AG09319 (cell line): ENCODE measurements at places on chromosomes 5 and 9.

DNA sequence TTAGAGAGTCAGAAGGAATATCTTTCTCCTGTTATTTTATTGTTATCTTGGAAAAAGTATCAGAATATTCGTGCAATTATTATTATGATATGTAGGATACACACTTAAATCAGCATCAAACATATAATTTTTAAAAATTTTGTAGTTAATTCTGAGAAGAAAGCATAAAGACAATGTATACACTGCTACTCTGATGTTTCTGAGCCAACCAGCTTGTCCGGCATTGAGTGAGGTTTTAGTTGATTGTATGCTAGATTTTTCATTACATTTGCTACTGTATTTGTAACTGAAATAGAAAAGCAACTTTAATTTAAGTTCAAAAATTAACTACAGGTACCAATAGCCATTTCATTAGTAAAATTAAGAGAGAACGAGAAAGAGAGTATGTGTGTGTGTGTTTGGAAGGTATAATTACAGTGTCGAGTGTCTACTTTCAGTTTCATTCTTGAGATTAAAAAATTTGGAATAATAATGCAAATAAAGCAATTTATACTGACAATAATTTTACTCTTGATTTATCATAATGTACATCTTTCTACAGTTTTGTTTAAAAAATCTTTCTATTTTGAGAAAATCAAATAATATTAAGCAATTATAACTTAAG is 160.4 kb upstream of the CDH12 start:
- no peak for DNase-seq

GRCh38 chr5:150625831-150626746 is 14.4 kb upstream of the SYNPO start:
- no peak for DNase-seq

- DNase-seq, result no peak
Measured at GRCh38 chr5:75050415-75050814, 1.9 kb downstream of the GCNT4 start.

DNA sequence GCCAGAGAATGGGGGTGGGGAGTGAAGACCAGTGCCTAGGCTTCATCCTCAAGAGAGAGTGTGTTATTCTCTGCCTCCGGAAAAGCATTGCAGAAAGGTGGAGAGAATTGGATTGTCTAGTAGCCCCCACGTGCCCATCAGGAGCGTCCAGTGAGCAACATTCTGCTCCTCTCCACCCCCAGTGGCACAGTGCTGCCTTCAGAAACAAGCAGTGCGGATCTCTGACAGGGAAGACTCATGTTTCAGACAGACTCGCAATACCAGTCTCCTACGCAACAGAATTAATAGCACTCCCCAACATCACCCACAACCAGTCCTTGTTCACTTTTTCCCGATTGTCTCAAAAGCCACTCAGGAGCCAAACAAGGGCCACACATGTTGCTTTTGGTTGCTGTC is 14.9 kb upstream of the CEL start:
- DNase-seq, result no peak

DNA sequence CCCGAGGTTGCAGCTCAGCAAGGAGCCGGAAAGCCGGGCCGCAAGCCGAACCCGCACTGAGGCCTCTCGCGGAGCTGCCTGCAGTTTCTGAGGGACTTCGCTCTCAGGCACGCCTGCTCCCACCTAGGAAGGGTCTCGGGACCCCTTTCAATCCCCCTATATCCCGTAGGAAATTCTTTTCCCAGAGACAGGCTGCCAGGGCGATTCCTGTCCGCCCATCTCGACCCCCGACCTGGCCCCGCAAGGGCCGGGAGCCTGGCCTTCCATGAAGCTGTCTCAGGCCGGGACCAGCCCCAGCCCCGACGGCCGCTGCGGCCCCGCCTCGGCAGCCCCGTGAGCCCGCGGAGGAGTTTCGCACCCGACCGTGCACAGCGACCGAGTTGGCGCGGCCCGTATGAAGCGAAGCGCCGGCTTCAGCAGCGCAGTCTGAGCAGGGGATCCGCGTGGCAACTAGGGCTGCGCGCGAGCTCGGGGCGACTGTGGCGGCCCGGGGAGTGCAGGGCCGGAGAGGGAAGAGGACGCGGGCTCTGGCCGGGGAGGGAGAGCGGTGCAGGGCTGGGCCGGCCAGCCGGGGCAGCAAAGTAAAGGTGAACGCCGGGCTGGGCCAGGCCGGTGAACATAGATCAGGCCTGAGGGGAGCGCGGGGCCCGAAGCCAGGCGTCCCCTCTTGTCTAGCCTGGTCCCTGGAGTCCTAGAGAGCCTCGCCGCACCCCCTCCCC is 977 bp upstream of the PRDM12 start:
- no peak for DNase-seq

DNA sequence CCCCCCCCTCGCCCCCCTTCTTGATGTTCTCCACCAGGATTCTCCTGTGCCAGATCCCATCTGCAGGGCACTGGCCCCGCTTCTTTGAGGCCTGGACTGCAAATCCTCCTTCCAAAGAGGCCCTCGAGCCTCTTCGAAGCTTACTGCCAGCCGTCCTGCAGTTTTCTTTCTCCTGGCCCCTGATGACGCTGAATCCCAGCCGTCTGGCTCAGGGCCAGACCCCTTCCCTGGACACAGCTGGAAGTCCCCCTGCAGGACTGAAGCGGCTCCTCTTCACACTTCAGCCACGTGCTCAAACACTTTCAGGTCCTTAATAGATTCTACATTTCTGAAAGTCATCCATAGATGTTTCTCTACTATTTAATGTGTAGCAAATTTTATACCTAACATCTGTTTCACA is 121.5 kb downstream of the EHMT1 start:
- DNase-seq, result no peak

DNA sequence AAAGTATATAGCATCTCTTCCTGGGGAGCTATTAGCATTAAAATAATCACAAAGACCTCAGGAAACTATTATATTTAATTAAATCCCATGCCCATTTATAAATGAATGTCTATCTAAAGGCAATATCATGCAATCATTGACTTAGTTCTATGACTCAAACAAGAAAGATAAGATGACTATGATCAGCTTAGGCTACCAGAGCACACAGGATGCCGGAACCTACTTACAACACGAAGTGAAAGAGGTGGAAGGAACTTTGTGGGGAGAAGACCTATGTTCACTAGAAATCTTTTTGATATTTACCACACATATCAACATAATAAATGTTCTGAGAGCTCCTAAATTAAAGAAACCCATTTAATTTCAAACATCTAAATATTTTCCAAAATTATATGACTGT is 344.2 kb upstream of the CYLC2 start:
- DNase-seq, result no peak

GRCh38 chr9:136709454-136710109 is 2.8 kb upstream of the DIPK1B start:
- no peak for DNase-seq

DNA sequence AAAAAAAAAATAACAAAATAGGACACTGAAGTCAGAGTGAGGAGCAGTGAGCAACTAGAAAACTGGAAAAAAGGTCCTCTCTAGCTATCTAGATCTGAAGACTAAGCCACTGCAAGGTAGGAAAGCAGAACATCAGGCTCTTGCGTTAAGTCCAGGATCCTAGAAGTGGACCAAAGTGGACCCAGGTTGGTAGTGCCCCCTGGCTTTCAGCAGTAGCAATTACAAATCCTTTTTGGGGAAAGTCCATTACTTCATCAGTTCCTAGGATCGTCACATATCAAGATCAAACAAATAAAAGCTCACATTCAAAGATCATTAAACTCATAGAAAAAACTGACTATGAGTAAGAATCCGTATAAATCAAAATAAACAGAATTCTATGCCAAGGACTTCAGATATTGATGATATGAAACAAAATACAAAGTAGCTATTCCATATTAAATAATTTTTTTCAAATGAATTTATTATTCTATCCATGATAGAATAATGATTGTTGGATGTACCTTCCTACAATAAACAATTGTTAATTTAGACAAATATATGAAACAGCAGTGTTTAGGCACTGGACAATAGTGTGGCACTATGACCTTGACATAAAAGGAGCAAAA is 6.5 kb upstream of the RICTOR start:
- no peak for DNase-seq

- no peak for DNase-seq
Measured at GRCh38 chr5:133610489-133611356, 1.6 kb downstream of the FSTL4 start.

DNA sequence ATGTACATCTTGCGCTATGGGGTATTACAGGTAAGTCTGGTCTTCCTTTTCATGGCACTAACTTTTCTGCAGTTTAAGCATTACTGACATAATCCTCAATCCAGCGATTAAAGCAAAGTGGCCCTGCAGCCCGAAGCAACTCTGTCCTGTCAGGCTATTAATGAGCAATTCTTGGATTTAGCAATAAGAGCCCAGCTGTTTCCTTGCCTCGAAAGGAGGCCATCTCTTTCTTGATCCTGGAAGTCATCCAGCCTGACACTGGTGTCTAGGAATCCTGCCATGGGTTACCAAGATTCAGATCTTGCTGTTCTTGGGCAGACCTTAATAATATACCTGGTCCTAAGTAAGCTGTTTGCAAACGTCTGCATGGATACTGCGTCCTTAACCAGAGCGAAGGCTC is 102.0 kb downstream of the RFK start:
- DNase-seq, result no peak

DNA sequence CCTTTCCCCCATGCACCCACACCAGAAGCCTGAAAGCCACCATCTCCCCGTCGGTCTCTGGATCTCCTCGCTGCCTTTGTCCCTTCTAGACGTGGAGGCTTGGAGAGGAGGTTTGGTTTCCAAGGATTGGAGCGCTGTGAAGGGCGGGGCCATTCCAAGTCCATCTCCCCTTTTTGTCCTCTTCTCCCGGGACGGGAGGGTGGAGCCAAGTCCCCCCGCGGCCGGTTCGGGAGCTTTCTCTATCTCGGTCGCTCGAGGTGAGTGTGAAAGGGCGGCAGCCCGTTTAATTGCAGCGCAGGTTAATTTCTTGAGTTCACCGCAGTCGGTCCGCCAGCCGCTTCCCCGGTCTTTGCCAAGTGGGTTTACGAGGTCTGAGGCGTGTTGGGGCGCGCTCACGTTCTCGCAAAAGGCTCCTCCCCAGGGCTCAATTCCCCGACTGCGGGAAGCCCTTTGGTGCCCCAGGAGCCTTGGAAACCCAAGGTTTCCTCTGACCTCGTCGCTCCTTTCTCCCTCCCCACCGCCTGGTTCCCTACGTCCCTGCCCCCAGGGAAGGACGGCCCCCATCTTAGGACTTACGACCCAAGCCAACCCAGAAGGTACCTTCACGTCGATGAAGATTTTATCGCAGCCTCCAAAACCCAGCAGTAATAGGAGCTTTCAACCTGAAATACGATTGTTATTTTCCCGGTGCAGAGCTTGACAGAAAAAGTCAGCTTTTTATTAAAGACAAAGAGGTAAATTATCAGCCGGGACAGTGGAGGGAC is 2.8 kb upstream of the ZNF462 start:
- no peak for DNase-seq

DNA sequence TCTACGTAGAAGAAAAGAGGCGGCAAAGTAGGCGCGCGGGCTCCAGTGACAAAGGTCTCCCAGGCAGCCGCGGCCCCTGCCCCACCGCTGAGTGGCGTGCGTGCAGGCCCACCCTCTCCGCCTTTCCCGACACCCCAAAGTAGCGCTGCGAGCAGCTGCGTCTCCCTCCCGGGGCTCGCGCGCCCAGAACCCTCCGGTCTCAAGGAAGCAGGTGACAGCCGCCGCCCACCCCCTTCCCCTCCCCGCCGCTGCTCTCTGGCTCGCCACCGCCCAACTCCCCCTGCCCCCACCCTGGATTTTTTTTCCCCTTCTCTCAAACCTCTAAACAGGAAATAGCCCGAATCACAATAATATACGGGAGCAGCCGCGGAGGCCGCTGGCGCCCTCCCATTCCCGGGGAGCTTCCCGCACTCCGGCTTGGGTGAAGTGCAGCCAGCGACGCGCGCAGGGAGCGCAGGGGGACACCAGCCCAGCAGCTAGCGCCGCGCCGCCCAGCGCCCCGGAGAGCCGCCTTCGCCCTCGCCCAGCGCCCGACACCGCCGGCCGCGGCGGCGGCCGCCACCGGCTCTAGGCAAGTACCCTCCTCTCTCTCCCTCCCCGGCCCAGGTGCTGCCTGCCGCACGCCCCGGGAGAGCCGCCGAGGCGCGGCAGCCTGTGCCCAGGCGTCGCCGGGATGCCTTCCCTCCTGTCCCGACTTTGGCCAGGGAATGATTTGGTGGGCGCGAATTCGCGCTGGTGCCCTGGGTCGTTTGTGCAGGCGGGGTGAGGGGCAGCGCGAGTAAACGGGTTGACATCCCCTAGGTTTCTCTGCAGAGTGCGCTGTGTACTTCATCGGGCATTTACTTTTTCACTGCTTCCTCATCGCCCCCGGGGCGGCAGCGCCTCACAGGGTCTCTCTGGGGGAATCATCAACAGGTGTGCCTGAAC is 52.7 kb upstream of the TJP2 start:
- DNase-seq, result no peak

- DNase-seq, result no peak
Measured at GRCh38 chr9:123999661-124000060, 11.9 kb upstream of the LHX2 start.

GRCh38 chr5:428219-428618 is 14.8 kb upstream of the EXOC3 start:
- no peak for DNase-seq

- no peak for DNase-seq
Measured at GRCh38 chr9:93668261-93668871, 92.0 kb downstream of the PHF2 start.

- no peak for DNase-seq
Measured at GRCh38 chr9:89679016-89679415, 74.2 kb downstream of the GADD45G start.

DNA sequence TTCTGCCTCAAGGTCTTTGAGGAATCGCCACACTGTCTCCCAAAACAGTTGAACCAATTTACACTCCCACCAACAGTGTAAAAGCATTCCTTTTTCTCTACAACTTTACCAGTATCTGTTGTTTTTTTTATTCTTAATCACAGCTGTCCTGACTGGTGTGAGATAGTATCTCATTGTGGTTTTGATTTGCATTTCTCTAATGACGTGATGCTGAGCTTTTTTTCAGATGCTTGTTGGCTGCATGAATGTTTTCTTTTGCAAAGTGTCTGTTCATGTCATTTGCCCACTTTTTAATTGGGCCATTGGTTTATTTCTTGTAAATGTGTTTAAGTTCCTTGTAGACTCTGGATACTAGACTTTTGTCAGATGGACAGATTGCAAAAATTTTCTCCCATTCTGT is 400.0 kb downstream of the DEPDC1B start:
- DNase-seq, result no peak

GRCh38 chr5:96335873-96336272 is 97.2 kb downstream of the PCSK1 start:
- no peak for DNase-seq

DNA sequence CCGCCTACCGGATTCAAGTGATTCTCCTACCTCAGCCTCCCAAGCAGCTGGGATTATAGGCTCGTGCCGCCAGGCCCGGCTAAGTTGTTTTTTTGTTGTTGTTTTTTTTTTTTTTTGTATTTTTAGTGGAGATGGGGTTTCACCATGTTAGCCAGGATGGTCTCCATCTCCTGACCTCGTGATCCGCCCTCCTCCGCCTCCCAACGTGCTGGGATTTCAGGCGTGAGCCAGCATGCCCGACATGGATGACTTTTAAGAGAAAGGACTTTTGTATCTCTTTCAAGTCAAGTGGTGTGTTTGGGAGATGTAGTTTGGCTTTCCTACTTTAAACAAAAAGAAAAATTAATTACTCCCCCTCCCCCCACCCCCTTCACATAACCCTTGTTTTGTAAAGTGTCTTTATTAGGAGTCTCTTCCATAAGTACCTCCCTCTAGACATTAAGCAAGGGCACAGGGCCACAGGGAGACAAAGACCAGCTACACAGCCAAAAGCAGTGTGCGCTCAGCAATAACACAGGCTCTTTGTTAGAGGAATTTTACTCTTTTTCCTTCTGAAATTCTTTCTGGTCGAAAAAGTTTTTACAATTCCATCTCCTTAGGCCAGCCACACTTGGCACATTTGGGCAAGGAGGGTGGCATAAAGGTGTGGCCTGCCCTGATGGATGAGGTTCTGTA is 31.2 kb downstream of the JAKMIP2 start:
- DNase-seq, result no peak
